ENCODE measurements at places on chromosomes 5 and 9.

DNA sequence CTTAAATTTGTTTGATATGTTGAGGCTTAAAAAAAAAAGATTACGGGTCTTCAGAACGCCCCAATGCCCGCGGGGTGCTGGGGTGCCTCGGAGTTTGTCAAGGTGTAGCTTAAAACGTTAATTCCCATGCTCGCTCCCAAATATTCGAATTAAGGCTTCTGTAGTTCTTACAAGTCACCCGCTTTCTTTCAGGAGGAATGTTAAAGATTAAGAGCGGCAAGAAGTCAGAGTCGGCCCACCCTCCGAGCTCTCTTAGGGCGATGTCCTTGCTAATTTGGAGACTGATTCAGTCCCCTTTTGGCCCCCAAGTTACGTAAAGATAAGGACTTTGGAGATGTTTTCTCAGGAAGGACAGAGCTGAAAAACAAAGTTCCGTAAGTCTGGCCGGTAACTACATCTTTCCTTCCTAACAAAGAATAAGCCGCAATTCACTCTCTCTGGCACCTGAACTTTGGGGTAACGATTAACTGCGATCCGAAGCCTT lies 746 bp upstream of the NPM1 start:
- DNase-seq, result no peak

DNA sequence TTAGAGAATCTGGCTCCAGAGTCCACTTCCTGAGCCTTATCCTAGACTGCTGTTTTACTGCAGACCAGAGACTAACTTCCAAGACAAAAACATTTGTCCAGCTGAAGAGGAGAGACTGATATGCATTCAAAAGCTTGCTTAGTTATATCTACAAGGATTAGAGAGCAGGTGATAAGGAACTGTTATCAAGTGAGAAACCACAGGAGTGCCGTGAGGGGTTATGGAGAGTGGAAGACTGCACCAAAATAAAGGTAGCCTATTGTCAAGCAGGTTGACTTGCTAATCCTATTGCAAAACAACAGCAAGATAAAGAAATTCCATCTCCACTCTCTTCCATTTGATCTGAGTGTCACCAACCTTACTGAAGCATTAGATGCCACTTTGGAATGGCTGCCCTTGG lies 139.1 kb downstream of the SCAMP1 start:
- DNase-seq, result no peak

DNA sequence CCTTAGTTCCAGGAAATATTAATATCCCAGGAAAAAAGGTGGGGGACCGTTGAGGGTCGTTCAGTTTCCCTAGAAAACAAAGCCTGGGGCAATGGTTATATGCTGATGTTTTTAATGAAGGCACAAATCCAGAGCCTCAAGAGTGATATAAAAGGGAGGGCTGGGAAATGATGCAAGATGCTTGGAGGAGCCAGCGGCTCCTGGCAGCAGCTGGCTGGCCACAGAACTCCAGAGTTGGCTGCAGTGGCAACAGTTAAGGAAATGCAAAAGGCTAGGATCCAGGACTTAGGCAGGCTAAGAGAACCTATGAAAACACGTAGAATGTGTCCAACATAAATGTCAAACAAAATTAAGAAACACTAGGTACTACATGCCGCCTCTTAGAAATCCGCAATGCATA lies 31.0 kb upstream of the B4GALT1 start:
- no peak for DNase-seq

GRCh38 chr9:107221321-107221720 lies 61.8 kb upstream of the RAD23B start:
- DNase-seq, result no peak

DNA sequence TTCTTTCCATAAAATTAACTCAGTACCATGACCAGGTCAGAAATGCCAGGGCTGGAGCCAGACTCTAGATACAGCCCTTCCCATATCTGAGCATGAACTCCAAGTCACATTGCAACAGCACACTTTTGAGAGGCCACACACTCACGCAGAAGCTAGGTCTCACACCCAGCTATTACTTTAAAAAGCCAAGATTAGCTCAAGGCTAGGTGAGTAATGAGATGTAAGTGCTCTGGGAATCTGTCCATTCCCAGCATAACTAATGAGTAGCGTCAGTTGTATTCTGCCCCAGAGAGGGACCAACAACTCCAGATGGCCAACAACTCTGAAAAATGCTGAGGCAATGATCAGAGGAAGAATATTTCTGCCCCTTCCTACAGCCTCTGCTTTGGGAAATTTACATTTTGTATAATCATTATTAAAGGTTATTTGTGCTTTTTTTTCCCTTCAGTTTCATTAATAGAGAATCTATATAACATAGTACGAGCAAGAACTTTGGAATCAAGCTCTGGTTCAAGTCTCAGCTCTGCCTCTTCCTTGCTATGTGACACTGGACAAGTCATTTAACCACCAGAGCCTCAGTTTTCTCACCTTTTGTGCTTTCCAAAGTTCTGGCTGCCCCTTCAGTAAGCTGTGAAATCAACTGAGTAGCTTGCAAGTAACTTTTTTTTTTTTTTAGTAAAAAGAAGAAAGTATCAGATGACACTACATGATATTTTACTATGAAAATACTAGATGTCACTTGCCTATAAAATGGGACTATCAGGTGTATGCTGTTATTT lies 118.3 kb downstream of the NR6A1 start:
- no peak for DNase-seq

GRCh38 chr9:121566481-121567465 lies 67.1 kb upstream of the GGTA1 start:
- DNase-seq, result no peak

DNA sequence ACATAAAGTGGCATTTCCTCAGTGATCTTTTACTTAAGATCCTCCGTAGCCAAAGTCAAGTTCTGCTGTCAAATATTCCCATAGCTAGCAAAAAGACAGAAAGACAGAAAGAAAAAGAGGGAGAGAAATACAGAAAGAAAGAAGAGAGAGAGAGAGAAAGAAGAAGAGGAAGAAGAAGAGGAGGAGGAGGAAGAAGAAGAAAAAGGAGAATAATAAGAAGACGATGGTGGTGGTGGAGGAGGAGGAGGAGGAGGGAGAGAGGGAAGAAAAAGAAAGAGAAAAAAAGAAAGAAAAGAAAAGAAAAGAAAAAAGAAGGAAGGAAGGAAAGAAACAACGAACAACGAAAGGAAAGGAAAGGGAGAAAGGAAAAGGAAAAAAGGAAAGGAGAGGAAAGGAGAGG lies 54.1 kb downstream of the FAT2 start:
- no peak for DNase-seq

GRCh38 chr5:100668511-100668910 lies 133.3 kb downstream of the FAM174A start:
- DNase-seq, result no peak

- no peak for DNase-seq
These were observed 583 bp upstream of the AQP3 start for GRCh38 chr9:33447799-33448553.

GRCh38 chr5:157917899-157918809 lies 59.2 kb upstream of the CLINT1 start:
- DNase-seq, result peak; percentile 33

DNA sequence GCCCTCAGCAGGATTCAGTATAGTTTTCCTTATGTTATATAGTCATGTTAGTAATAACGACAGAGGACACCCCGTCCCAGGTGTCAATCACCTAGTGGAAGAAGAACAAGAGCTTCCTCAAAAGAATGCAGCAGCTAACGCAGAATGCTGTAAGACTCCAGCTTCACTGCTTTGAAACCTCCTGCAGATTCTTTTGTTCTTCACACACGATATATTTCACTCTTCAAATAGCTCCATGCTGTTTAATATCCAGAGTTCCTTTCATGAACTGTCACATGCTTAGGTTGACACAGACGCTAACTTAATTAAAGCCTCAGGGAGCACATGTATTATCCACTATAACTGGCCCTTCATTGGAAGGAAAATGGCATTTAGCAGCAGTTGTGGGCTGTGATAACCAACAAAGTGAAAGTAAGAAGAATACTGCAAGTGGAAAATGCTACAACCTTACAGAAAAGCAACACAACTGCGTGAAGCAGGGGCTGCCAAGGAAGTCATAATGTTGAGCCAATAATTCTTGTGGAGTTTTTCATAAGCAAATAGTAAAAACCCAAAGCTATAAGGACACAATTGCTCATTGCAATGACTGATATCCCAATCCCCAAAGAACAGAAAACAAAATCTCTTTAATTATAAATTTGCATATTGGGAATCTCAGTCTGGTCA lies 387.5 kb downstream of the PLK2 start:
- no peak for DNase-seq

DNA sequence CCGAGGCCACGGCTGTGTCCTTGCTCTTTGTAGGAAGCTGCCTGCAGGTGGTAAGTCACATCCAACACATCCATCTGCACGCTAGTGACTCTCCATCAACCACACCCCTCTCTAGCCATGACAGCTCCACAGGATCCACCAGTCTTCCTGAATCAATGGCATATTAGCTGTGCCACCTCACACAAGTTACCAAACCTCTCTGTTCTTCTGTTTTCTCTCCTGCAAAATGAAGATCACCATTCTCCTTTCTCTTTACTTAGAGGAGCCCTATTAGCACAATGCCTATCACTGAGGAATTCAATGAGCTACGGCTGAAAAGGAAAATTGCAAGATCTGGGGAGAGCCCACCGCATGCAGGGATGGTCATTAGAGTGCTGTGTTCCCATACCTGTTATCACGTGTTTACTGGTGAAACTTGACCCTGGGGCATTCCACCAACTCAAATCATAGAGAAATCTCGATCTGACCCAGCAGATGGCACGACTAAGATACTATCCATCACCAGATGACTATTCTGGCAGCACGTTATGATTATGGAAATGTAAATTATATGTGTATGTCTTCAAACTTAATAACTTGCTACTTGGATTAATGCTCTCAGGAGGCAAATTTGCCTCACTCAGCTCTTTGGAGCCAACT lies 20.9 kb downstream of the WHRN start:
- DNase-seq, result no peak

DNA sequence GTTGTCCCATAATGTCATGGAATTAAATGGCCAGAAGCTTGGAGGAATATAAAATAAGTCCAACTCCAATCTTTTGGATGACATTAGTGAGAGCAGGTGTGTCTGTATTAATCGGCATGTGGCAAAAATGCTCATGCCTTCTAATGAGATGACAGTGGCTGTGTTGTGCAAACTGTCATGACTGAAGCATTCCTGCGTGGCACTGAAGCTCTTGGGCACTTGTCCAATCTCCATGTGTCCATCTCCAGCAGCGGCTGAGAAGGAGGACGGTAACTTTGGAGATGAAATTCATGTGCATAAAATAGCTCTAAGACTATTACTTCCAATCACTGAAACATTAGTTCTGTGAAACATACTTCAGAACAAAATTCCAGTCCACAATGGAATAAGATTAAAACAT lies 697.5 kb upstream of the GRAMD2B start:
- no peak for DNase-seq

DNA sequence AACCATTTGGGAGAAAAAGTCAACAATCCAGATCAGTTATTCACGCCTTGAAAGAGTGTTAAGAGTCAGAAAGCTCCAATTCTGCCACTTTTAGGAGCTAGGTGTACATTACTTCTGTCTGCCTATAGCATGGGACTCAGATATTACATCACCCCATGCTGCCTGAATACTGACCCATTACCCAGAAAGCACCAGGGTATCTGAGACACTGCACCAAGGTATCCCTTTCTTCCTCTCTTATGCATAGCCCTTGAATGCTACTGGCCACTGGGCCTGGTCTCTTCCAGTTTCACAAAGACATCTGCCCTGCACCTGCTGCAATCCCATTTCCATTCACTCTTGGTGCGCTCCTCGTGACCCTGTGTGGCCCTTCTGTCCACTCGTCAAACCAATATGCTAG lies 2.6 kb downstream of the STRBP start:
- no peak for DNase-seq

GRCh38 chr9:10050016-10050415 lies 562.8 kb downstream of the PTPRD start:
- DNase-seq, result no peak

DNA sequence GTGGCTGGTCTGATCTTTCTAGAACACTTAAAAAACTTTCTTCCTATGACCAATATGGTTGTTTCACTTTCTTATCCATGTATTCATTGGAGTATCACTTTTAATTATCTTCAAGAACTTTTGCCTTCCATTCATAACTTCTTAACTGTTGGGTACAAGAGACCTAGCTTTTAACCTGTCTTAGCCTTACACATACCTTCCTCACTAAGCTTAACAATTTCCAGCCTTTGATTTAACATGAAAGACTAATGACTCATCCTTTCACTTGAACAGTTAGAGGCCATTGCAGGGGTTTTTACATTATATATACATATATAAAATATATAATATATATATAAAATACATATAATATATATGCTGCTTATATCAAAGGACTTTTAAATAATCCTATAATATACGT lies 57.9 kb downstream of the ABHD17B start:
- no peak for DNase-seq

DNA sequence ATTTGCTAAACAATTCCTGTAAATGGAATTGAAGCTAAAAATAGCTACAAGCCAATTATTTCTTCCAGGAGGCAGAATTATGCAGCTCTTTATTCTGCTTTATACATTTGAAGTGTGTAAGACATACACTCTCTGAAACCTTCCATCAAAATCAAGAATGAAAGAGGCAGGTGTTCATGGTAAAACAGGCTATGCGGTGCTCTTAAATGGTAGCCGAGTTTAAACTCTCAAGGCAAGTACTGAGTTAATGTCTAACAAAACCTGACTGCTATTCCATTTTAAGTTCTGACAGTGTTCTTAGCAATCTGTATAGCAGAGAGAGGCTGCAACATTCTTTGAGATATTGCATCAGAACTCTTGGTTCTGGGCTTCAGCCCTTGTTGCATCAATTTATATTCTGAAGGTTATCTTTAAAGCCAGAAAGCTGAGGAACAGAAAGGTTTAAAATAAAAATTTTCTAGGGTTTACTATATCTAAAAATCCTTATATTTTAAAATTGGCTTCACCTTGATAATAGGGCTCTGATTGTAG lies 248.3 kb upstream of the CCNG1 start:
- no peak for DNase-seq

DNA sequence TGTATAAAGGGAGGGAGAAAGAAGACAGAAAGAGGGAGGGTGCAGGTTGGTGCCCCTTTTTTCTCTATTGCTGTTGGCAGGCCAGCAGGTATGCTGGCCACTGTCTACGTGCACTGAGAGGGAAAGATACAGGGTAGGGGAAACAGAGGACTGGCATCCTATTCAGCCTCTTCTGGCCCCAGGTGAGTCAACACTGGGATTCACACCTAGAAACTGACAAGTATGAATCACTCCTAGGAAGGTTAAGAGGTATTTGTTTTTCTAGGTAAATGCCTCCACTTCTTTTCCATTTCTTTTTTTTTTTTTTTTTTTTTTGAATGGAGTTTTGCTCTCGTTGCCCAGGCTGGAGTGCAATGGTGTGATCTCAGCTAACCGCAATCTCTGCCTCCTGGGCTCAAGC lies 2.8 kb upstream of the UBAP1 start:
- no peak for DNase-seq

DNA sequence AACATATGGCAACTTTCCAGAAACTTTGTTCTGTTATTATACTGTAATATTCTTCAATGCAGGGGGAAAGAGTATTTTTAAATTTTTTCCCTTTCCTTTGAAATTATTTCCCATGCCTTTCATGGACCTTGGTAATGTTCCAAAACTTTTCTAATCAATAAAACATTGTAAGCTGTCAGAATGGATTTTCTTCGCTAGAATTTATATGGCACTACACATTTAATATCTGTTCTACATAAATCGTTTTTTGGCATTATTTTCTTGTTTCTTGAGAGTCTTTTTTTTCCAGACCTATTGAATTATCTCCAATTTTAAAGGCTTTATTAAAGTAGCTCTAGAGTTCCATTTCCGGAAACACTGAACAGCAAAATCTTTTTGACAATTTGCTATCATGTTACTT lies 249.0 kb downstream of the TMEM167A start:
- no peak for DNase-seq

- DNase-seq, result peak; percentile 84
These were observed 6.3 kb upstream of the GARIN3 start for GRCh38 chr5:157172403-157172802.
